ENCODE measurements at places on chromosomes 6 and 20.

DNA sequence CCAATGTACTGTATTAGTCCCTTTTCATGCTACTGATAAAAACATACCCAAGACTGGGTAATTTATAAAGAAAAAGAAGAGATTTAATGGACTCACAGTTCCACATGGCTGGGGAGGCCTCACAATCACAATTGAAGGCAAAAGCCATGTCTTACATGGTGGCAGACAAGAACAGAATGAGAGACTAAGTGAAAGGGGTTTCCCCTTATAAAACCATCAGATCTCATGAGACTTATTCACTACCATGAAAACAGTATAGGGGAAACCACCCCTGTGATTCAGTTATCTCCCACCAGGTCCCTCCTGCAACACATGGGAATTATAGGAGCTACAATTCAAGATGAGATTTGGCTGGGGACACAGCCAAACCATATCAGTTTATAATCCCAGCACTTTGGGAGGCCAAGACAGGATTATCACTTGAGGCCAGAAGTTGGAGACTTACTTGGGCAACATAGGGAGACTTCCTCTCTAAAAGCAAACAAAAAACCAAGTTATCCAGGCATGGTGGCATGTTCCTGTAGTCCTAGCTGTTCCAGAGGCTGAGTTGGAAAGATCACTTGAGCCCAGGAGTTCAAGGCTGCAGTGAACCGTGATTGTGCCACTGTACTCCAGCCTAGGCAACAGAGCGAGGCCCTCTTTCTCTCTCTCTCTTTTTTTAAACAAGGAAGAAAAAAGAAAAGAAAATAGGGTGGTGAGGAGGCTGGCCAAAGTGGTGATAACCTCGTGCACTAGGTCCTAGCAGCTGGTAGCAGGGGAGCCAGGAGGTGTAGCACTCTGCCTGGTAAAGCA lies 22.9 kb upstream of the DDR1 start:
- no peak for DNase-seq

DNA sequence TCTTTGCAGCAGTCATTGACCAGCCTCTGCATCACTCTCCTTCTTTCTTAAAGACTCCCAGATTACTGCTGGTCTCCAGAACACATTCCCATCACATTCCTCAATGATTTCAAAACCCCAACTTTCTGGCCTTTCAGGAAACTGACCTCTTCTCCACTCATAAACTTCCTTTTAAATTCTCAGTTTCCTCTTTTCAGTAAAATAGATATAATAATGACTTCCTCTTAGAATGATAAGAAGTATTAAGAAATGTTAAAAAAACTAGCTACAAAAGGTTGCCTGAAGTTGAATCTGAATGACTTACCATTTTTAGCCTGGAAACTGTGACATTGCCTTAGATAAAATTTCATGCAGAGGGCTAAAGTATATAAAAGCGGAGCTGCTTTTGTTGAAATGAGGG lies 239.3 kb downstream of the OGFRL1 start:
- no peak for DNase-seq

DNA sequence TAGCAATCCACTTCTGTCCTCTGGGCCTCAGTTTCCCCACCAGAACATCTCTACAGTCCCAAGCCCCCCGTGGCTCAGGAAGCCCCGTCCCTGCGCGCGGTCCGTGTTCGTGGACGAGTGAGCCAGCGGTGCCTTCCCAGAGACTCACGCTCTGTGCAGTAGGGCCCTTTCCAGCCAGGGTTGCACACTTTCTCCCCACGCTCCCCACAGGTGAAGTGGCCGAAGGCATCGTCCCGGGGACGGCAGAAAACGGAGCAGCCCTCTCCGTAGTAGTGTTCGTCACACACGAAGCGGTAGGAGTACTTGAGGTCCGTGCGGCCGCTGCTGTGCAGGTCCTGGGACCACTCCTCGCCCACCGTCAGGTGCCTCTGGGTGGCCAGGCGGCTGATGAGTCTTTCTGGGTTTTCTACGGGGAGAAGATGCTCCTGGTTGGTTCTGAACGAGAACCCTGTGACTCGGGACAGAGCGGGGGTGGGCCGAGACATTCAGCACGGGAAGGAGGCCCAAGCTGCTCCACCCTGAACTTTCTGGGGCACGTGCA lies 2.7 kb downstream of the DLL1 start:
- no peak for DNase-seq

- no peak for DNase-seq
These were observed 31.0 kb downstream of the LCA5 start for GRCh38 chr6:79506251-79506650.

DNA sequence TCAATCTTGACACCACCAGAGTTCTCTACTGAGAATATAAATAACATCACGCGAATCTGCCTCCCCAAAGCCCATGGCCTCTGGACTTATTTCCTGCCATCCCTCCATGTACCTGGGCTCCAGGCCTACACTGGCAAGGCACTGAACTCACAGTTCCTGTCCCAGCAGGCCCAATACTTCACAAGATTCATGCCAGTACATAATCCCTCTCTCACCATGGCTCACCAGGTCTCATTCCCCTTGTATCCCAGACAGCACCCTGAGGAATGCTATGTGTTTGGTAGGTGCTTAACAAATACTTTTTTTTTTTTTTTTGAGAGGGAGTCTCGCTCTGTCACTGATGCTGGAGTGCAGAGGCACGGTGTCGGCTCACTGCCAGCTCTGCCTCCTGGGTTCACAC lies 1.9 kb downstream of the KIF16B start:
- DNase-seq, result no peak

DNA sequence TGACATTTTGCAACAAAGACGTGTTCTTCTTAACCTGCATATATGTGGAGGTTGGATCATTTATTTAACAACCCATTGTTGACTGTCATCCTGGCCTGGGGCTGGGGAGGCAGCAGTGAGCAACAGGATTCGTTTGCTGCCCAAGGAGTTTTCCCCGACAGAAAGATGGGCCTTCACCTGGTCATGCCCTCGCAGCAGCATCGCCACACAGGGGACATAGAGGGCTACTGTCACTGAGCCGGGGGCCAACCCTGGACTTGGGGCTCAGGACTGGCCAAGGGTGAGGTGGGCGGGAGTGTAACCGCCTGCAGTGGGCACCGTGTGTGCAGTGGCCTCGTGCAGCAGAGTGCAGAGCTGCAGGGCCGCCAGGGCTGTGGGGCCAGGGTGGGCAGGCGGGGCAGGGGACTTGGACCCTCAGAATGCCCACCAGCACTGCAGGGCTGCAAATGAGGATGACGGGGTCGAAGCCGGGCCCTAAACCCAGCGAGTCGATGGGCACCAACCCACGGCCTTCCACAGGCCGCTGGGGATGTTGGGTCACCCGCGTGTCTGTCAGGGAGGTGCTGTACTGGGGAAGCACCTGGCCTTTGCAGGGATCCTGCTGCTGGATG lies 11.8 kb downstream of the DUSP22 start:
- no peak for DNase-seq

DNA sequence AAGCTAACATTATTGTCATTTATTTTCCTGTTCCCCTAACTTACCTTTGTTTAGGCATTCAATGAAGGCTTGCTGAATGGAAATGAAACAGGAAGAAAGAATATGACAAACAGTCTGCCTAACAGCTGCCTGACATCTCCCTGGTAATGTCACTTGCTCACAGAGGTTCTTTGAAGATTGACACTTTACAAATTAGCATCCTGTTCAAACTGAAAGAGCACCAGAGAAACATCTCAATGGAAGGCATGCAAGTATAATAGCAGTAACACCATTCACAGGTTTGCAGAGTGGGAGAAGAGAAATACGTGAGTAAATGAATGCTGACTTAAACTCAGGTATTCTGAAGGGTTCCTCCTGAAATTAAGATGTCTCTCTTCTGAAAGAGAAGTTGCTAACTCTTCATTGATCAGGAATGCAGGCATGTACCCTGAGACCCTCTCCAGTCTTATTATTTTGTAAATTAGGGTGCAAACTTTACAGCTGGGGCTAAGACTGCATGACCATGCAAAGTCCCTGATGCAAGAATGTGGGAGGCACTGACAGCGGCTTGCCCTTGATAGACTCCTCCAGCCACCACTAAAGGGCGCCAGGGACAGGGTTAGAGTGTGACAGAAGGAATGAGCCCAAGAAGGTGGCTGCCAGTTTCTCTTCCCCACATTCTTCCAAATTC lies 1.3 kb upstream of the SMLR1 start:
- no peak for DNase-seq

DNA sequence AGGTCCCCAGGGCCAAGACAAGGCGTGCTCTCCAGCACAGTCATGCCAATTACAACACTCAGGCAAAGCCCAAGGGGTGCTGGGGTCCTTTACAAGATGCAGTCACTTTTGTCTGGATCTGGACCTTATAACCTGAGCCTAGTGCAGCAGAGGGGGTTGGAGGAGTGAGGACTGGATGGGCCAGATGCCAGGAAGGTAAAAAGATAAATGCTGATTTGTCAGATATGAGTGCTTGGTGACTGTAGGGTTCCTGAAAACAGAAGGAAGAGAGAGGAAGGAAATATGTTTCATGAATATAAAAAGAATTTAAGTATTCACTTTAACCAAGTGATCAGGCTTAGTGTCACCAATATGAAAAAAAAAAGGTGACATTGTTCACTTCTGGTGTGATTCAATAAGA lies 43.4 kb upstream of the TFAP2A start:
- DNase-seq, result no peak
